ENCODE measurements at places on chromosomes 13 and 19.

- DNase-seq, result no peak
Measured at GRCh38 chr19:34475026-34475974, 6.3 kb upstream of the WTIP start.

- DNase-seq, result no peak
Measured at GRCh38 chr19:49677231-49677900, at the start of gene PRMT1. TSS of gene PRMT1 (plus strand) at chr19:49677271. CDS start at chr19:49677281, 10 bp downstream.

- no peak for DNase-seq
Measured at GRCh38 chr13:99371956-99372355, 64.8 kb upstream of the GPR183 start.

DNA sequence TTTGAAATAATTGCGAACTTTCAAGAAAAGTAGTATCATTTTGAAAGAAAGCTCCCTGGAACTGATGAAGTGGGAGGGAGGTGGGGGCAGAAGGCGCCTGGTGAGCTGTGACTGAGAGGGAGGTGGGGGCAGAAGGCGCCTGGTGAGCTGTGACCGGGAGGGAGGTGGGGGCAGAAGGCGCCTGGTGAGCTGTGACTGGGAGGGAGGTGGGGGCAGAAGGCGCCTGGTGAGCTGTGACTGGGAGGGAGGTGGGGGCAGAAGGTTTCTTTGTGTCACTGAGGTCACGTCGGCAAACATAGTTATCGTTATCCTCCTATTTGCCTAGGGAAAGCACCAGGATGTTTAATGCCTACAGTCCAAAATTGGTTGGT lies 24.2 kb downstream of the C2CD4C start:
- DNase-seq, result peak; percentile 9

DNA sequence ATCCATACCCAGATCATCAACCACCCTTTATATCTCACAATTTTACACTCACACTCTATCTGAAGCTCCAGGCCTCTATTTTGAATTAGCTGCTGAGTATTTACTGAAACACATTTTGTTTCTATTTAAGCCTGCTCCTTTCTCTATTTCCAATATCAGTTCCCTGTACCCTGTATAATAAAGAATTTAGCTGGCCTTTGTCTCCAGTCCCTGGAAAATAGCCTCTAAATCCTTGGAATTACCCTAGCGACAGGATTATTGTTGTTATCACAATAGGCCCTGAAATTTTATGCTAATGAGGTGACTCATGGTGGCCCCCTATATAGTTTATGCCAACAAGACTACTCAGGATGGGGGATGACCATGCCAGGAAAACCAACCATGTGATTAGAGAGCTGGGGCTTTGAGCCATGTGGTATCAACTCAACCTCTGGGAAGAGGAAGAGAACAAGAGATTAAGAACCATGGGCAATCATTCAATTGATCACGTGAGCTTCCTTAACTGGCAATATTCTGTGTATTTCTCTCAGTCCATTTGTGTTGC lies 72.7 kb downstream of the KATNAL1 start:
- no peak for DNase-seq

- DNase-seq, result no peak
Measured at GRCh38 chr19:14565765-14566711, 5.8 kb downstream of the NDUFB7 start.

DNA sequence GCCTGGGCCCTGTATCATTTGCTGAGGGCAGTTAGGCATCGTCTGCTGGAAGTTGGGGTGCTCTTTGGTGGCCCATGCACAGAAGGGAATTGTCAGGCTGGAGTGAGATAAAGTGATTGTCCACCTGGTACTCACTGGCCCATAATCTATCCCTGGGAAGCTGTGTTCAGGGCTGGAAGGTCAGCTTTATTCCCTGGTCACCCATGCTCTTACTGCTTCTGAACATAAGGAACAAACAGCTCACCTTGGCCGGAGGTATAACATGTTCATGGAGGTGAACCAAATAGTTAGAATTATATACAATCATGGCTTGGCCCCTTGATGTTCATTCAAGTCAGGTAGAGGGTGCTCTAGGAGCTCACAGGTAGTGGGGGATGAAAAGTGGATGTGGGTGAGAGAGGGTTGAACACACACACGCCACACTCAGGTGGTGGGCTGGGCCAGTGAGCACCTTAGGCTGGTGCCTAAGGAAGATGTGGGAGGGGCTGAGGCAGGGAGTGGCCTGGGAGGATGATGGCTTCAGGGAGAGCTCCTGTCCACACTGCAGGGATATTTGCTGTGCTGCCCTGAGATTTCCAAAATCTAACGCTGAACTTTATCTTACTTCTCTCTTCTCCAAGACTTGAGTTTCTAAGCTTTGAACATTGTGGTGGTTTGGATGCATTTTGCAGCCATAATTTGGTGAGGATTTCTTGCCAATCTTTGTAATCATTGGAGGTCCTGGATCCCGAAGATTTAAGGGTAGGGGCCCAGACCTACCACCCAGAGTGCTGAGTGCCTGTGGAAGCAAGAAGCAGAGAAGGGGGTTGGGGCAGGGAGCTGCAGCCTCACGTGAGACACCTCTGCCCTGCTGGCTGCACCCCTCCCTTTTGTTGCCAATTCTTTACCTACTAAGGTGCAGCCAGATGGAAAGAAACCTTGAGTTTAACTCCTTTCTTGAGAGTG lies 420.6 kb downstream of the ZNF536 start:
- DNase-seq, result no peak

DNA sequence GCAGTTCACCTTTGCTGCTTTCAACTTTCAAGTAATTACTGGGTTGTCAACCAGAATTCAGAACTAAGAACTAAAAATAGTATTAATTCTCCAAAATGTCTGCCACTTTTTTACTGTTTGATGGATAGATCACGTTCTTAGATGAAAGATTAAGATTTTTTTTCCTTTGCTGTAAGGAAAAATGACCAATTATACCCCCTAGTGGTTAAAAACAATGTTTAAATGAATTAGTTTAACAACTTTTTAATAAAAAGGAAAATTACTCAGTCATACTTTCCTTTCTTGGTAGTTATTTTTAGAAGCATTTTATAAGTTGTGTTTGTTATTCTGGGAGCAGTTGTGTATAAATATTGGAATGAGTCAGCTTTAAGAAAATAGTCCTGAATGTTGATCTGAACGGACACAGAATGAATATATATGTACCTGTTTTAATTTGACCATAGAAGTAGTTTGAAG lies 4.6 kb downstream of the TM9SF2 start:
- peak; percentile 29 for DNase-seq

DNA sequence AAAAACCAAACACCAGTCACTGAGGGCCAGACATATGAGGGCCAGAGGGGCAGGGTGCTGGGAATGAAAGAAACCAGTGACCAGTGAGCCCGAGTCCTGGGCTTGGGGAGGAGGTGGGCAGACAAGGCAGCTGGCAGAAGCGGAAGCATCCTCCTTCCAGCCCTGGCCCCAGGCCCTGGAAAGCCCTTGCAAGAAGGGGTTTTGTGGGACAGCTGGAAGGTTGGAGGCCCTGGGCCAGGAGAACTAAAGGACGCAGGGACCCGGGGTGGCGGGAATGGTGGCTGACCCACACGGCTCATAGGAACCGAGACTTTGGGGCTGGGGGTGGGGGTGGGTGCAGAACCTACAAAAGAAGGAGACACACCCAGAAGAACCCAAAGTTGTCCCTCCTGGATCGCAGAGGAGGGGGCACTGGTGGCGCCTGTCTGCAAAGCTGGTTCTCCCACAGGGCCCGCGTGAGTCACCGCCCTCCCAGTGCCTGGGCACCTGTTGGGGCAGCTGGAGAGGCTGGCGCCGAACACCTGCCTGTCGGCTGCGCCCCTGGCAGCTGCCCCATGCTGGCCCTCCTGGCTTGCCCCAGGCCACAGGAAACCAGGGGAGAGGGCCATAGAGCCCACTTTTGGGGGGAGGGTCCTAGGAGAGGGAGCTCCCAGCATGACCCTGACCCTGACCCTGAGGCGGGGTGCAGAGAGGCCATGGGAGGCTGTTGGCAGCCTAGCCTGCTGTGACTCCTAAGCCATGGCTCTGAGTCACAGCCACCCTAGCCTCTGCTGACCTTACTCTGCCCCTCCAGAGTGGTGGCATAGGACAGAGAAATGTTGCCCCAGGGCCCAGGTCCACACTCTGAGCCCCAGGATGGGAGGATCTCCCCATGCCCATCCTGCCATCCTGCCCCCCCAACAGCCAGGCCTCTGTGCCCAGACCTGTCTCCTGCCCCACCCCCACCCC lies 802 bp downstream of the DMPK start:
- no peak for DNase-seq

- DNase-seq, result no peak
Measured at GRCh38 chr13:95356916-95357315, 55.7 kb upstream of the ABCC4 start.

GRCh38 chr13:59458908-59459579 lies 704.7 kb downstream of the DIAPH3 start:
- peak; percentile 38 for DNase-seq

- DNase-seq, result no peak
Measured at GRCh38 chr13:30133996-30134395, 173.4 kb downstream of the KATNAL1 start.

GRCh38 chr13:59012731-59013130 lies 1151.0 kb downstream of the DIAPH3 start:
- no peak for DNase-seq

GRCh38 chr19:2719232-2719735 lies 1.9 kb downstream of the DIRAS1 start:
- DNase-seq, result no peak

DNA sequence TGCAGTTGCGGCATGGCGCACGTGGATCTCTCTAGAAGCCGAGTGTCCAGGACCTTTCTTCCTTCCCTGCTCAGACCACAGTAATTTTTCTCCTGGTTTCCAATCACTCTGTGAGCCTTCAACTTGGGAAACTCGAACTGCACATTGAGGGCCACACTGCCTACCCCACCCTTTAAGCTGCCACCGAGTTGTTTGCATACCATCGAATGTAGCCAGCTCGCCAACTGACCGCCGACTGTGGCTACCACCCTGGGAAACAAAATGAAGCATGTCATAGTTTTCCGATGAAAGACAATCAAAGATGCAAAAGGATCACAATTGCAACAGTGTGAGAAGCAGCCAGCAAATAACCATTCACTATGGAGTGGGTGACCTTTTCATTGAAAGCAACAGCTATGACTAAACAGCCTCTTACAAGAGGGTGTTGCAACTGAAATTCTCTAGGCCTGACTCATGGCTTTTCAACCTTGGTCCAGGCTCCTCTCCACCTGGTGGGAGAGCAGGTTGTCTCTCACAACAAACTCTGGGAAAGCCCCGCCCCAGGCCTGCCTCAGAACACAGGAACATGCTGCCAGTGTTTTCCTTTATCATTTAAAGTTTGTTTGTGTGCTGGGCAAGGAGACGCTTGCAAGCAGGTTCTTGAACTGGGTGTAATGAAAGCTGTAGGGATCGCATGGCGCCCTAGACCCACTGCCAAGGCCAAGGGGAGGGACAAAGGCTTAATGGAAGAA lies 141.7 kb upstream of the SERP2 start:
- DNase-seq, result no peak

DNA sequence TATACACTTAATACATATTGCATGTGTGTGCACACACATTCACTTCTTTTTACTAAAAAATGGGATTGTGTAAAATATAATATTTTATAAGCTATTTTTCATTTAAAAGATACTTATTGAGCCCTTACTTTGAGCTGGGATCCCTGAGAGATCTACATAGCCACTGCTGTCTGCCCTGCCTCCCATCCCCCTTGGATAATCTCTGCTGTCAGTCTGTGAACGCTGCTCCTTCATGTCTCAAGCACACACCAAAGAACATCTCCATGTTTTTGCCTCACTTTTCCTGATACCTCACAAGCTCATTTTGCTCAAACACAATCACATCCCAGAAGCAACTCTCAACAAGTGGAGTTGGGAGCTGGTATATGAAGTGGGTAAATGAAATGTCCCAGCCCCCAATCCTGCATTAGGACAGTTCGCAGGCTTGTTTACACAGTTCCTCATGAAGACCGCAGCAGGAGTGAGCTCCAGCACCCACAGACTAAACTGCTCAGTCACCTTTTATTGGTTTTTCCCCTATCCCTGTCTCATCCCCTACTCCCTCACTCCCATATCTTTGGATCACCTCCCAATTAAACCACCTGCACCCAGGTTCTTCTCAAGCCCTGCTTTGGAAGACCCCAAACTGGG lies 108.3 kb upstream of the FRY start:
- no peak for DNase-seq

DNA sequence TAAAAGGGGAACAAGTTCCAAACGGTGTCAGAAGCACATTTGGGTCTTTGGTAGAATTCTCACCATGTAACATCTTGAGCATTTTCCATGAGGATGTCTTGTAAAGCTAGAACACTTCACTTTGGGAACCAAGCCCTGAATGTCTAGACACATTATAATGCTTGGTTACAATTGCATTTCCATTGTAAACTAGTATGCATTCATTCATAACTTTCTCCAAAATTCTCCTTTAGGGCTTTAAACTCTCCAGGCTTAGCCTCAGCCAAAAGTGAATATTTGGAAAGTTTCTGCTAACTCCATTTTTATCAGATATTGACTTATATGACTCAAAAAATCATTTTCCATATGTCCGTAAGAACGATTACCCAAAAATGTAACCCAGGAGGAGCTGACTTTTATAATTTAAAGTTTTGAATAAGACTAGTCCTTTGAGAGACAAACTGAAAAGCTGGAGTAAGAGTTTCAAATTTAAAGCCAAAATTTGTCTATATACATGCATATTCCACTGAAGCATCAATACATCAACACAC lies 1170.4 kb downstream of the EFNB2 start:
- DNase-seq, result no peak

- DNase-seq, result no peak
Measured at GRCh38 chr13:45564133-45564776, 51.3 kb downstream of the ERICH6B start.

- peak; percentile 99 for DNase-seq
Measured at GRCh38 chr19:49877879-49878743, 609 bp downstream of the TBC1D17 start.

- DNase-seq, result no peak
Measured at GRCh38 chr13:59527500-59527899, 636.2 kb downstream of the DIAPH3 start.

GRCh38 chr13:81051873-81052272 lies 710.9 kb upstream of the SPRY2 start:
- no peak for DNase-seq

DNA sequence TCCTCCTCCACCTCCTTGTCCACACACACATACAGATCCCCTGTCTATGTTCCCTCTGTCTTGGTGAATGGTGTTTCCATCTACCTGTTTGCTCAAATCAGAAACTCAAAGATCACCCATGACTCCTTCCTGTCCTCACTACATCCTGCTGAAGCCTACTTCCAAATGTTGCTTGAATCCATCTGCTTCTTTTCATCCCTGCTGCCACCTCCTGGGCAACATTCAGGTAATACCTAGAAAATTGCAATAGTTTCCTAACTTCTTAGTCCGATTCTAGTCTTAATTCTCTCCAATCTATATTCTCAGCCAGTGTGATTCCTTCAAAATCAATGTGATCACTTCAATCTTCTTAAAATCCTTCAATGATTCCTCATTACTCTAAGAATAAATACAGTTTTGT lies 155.5 kb upstream of the STARD13 start:
- peak; percentile 27 for DNase-seq

- DNase-seq, result peak; percentile 87
Measured at GRCh38 chr19:17488593-17489391, 18.5 kb downstream of the SLC27A1 start.

DNA sequence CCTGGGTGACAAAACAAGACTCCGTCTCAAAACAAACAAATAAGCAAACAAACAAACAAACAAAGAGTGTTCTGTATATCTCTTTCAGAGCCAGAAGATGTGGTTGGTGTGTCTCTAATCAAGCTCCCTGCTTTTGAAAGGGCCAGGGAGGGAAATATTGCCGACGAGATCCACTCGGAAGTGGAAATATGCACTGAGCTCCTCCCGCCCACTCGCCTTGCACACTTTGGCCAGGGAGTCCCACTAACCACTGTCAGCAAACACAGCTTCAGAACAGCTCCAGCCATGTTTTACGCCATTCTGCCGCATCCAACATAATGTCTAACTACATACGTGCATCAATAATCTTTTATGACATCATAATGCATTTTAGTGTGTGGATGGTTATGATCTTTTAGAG lies 155.5 kb upstream of the VSTM2B start:
- no peak for DNase-seq

All from hematopoietic multipotent progenitor cell (in vitro differentiated cells).